Spinal cord (tissue), 10 donors: ENCODE measurements at places on chromosomes 16 and 17. TPM values are rescaled to one million over a fixed set of nuclear protein-coding genes. Genes with fewer than 3 reads are reported as not detected.

The SMTNL2 gene
- 5.1 TPM for total RNA-seq

GRCh38 chr16:66469291-66469946, 42.3 kb downstream of the BEAN1 start:
- no peak overlapping the region for H3K4me3 ChIP-seq
- no peak overlapping the region for H3K27ac ChIP-seq
- H3K36me3 ChIP-seq = peaks cover 10% of the 10 kb centered on the region
- no peaks in the 10 kb centered on the region for H3K27me3 ChIP-seq

DNA sequence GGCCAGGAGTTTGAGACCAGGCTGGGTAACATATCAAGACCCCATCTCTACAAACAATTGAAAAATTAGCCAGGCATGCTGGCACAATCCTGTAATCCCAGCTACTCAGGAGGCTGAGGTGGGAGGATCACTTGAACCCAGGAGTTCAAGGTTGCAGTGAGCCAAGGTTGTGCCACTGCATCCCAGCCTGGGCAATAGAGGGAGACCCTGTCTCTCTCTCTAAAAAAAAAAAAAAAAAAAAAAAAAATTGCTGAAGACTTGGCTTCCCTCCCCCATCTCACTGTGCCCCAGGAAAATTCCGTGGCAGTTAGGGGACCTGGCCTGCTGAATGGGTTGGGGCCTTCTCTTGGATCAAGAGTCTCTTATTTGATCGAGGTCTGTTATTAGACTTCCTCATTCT, at the start of gene ODF4:
Gene ODF4, plus strand, starts transcription at position 301 of the 400 bp plus-strand sequence. CDS start 212 bp downstream, outside the sequence.
- no peaks in the 10 kb centered on the region for H3K27me3 ChIP-seq
- H3K4me1 ChIP-seq = no peaks in the 10 kb centered on the region
- no peak within 1 kb of the TSS for H3K4me3 ChIP-seq
- H3K36me3 ChIP-seq = no peaks in the 10 kb centered on the region
- H3K27ac ChIP-seq = no peak within 1 kb of the TSS

DNA sequence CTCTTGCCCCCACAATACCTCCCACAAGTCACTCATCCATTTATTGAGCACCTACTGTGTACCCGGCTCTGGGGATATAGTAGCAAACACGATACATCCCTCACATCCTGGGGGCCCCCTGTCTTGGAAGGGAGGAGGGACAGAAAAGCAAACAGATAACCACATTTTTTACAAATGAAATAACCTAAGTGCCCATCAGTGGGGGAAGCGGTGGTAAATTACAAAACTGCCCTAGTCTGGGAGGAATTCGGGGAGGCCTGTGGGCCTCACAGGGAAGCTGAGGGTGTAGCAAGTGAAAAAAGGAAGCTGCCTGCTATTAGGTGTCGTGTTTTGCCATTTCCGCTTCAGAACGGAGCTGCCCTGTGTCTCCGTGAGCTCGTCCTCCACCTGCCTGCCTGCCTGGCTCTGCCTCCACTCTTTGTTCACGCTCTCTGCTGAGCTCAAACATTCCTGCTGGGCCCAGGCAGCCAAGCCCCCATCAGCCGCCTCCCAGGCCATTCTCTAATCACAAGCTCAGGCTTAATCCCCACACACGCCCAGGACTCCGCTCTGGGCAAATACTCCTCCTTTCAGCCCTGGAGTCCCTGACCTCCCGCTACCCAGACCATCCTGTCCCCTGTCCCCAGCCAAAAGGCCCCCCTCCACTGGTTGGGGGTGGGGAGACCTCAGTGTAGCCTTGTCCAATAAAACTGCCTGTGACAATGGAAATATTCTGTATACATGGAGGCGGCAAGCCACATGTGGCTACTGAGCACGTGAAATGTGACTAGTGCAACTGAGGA, 10.2 kb upstream of the SEC14L5 start:
- H3K27me3 ChIP-seq = peaks cover 7% of the 10 kb centered on the region
- no peak overlapping the region for H3K4me3 ChIP-seq
- DNase-seq = no peak
- peaks cover 19% of the 10 kb centered on the region for H3K4me1 ChIP-seq
- no peaks in the 10 kb centered on the region for H3K36me3 ChIP-seq
- H3K27ac ChIP-seq = no peak overlapping the region

GRCh38 chr16:29148867-29149272, 164.0 kb downstream of the LAT start:
- DNase-seq = no peak
- H3K4me1 ChIP-seq = peaks cover 7% of the 10 kb centered on the region
- no peaks in the 10 kb centered on the region for H3K36me3 ChIP-seq
- H3K4me3 ChIP-seq = no peak overlapping the region

GRCh38 chr17:65389426-65389825, 172.0 kb downstream of the AXIN2 start:
- H3K27me3 ChIP-seq = no peaks in the 10 kb centered on the region
- H3K4me1 ChIP-seq = no peaks in the 10 kb centered on the region
- H3K27ac ChIP-seq = no peak overlapping the region
- H3K4me3 ChIP-seq = no peak overlapping the region
